HS-27A (cell line): ENCODE measurements at places on chromosomes 4 and X.

GRCh38 chr4:183342541-183343533, 20.6 kb upstream of the CLDN24 start:
- no peak for DNase-seq

DNA sequence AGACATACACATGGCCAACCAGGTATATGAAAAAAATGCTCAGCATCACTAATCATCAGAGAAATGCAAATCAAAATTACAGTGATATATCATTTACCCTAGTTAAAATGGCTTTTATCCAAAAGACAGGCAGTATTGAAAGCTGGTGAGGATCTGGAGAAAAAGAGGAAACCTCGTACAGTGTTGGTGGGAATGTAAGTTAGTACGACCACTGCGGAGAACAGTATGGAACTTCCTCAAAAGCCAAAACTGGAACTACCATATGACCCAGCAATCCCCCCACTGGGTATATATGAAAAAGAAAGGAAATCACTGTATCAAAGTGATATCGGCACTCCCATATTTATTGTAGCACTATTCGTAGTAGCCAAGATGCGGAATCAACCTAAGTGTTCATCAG, 23.4 kb downstream of the ABHD18 start:
- DNase-seq = no peak

DNA sequence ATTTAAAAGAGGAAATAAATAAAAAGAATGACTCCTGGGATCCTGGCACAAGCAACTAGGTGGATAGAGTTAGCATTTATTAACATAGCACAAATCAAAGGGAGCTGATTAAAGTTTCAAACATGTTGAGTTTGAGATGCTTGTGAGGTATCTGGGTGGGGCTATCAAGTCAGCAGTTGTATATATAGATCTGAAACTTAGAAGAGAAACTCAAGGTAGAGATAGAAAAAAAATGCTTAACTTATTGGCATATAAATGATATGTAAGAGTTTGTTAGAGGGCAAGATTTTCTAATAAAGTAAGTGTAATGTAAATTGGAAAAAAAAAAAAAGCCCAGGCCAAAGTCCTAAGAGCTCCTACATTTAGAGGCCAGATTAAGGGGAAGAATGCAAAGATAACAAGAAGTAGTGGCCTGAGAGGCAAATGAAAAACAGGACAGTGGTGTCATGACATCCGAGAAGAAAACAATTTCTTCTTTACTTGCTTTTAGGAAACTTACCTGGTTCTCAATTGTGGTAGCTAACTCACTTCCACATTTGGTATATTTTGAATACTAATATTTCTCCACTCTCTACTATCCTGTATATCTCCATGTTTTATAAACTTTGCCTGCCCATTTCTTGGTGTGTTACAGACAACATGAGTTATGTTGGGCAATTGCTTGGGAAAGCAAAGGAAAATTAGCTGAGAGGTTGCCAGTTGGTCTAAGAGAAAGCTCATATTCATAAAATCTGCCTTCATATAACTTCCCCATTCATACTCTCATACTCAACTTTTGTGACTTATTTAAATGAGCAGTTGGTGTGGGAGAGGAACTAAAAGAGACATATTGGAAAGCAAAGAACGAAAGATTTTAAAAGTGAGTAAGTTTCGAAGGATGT, 169.2 kb downstream of the PARM1 start:
- DNase-seq = no peak

GRCh38 chr4:54371173-54371572, 142.1 kb downstream of the PDGFRA start:
- no peak for DNase-seq

- no peak for DNase-seq
These were observed 36.7 kb downstream of the KLF8 start for GRCh38 chrX:56268888-56269287.

GRCh38 chr4:74942251-74942917, 9.5 kb downstream of the PARM1 start:
- DNase-seq = no peak

- DNase-seq = peak; percentile 24
These were observed 373 bp downstream of the ELOVL6 start for GRCh38 chr4:110198049-110198434.

GRCh38 chrX:17710871-17711301, 26.4 kb upstream of the SCML1 start:
- DNase-seq = no peak

GRCh38 chr4:111633663-111634266, 511.5 kb upstream of the FAM241A start:
- no peak for DNase-seq

DNA sequence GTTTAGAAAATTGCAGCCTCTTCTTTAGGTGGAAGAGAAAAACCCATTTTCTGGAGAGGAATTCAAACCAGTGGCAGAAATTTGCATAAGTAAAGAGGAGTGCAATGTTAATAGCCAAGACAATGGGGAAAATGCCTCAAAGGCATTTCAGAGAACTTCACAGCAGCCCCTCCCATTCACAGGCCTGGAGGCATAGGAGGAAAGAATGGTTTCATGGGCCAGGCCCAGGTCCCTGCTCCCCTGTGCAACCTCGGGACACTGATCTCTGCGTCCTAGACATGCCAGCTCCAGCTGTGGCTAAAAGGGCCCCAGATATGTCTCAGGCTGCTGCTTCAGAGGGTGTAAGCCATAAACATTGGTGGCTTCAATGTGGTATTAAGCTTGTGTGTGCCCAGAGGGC, 161.8 kb upstream of the CENPE start:
- DNase-seq = no peak

- no peak for DNase-seq
These were observed 99.6 kb downstream of the CEP135 start for GRCh38 chr4:56048383-56048701.

- no peak for DNase-seq
These were observed 752 bp downstream of the MBTPS2 start for GRCh38 chrX:21840193-21840545.

GRCh38 chr4:170386971-170387370, 297.2 kb upstream of the AADAT start:
- no peak for DNase-seq

DNA sequence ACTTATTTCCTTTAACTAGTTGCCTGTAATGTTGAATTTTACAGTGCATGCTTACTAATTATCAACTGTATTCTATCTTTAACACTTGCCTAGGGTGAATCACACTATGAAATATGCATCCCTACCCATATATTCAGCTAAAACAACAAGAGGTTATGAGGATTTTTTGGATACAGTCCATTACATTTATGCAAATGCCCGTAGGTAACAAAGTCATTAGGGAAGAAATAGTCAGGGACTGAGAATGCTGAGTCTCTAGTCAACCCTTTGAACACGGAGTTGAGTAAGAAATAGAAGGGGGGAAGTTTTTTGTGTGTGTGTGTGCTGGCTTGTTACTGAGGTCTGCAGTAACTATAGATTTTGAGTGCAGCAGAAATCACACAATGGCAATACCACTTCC, 26.1 kb upstream of the CBLL2 start:
- peak; percentile 24 for DNase-seq

DNA sequence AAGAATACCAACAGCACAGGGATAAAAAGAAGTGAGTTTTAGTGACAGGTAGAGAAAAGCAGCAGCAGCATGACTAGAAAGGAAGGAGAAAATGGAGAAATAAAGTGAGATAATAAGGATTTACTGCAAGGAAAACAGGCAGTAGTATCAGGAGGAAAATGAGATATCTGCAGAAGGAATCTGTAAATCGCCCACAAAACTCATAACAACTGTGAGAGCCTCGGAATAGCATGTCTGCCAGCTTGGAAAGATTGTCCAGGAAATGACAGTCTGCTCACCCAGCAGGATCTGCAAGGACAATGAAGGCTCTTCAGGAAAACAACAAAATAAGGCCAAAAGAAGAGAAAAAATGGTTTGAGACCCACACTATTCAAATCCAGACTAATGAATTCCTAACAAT, 47.4 kb downstream of the CXXC4 start:
- no peak for DNase-seq

DNA sequence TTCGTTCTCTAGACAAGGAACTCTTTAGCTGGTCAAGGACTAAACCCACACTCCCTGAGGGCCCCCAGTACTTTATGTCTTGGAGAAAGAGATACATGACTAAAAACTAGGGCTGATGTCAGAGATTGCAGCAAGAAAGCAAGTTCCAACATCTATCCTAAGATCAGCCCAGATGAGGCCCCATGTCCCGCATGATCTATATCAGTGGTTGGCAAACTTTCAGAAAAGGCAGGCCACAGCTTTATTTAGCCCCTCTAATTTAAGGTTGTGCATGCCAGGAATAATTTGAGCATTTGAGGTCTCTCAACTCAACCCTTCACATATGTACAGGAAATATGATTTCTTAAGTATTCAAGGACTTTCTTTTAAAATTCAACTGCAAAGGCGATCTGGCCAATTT, 44.1 kb upstream of the FRMD7 start:
- DNase-seq = no peak

GRCh38 chr4:54550395-54551171, 107.2 kb upstream of the KIT start:
- DNase-seq = no peak

DNA sequence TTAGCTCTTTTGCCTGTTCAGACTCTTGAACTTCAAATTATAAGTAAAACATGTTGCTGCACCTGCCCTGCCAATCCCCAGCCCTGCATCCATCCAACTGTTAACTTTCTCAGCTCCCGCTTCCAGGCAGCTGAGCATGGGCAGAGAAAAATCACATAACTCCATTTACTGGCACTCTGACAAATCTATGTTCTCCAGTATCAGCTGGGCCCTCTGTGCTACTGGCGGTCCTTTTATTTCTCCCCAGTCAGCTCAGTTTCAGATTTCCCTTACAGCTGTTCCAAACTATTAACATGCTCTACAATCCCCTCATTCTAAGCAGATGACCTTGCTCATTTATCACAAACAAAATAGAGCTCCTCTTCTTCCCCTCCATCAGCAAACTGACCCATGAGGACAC, 240.4 kb upstream of the TET2 start:
- DNase-seq = no peak
